ENCODE measurements at places on chromosomes 11 and 22.

DNA sequence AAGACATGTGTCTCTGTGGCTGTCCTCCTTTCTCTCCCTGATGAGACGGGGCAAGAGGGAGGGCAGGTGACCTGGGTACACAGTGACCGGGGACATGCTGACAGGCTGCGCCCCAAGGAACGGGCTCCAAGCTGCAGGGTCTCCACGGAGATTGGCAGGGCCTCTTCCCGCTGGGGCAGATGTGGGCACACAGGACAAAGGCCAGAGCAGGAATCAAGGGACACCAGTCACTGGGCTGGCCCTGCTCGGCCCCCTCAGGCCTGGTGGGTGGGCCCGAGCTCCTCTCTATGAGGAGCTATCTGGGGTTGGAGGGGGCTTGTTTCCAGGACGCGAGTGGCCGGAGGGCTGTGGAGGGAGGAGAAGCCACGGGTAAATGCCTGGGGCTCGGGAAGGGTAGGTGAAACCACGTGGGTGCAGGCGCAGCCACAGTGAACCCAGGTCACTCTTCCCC lies 11.2 kb downstream of the PNPLA5 start:
- no peak for DNase-seq

GRCh38 chr11:33944693-33945424 lies 53.0 kb upstream of the LMO2 start:
- no peak for DNase-seq

GRCh38 chr22:19216579-19216978 lies 38.0 kb upstream of the SLC25A1 start:
- no peak for DNase-seq

- DNase-seq: no peak
These were observed 8.1 kb downstream of the RELA start for GRCh38 chr11:65654375-65655349.

- no peak for DNase-seq
These were observed 2.3 kb downstream of the ACY3 start for GRCh38 chr11:67648140-67648795.

GRCh38 chr11:66360406-66361073 lies 11.0 kb downstream of the SLC29A2 start:
- no peak for DNase-seq

DNA sequence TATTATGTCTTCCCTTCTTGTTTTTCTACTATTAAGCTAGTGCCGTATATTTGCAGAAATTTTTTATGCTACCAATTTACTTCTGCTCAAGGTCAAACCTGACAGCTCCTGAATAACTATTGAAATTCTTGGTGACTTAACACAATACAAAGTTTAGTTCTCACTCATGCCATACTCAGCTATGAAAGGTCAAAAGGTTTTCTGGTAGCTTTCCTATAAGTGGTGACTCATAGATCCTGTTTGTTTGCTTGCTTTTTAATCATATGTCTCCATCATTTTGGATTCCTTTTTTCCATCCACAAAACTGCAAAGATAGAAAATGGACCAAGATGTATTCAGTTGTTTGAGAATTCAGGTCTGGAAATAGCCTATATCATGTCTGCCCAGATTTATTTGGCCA lies 855.8 kb upstream of the LRRC4C start:
- no peak for DNase-seq

- no peak for DNase-seq
These were observed 11.1 kb downstream of the ZP1 start for GRCh38 chr11:60878245-60879101.

GRCh38 chr11:29351301-29351873 lies 665.4 kb downstream of the KCNA4 start:
- DNase-seq: no peak

GRCh38 chr22:22080270-22080669 lies 97.7 kb upstream of the TOP3B start:
- DNase-seq: no peak

DNA sequence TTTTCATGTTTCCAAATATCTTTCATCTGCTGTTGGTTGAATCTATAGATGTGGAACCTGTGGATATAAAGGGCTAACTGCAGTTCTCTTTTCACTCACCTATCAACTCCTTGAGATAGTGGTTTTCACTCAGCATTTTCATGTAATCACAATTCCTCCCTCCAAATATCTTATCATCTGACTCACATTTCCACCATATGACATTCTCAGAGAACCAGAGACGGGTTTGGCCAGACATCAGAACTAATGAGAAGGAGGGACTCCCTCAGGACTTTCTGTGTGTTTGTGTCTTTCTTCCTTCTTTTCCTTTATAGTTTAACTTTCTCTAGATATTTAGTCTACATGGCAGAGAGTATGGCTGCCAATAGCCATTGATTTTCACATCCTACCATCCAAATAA lies 134.8 kb upstream of the DDI1 start:
- no peak for DNase-seq
